ENCODE measurements at places on chromosomes 1 and 21.

GRCh38 chr1:118871582-118872171 is 116.5 kb downstream of the TBX15 start:
- no peak for DNase-seq

DNA sequence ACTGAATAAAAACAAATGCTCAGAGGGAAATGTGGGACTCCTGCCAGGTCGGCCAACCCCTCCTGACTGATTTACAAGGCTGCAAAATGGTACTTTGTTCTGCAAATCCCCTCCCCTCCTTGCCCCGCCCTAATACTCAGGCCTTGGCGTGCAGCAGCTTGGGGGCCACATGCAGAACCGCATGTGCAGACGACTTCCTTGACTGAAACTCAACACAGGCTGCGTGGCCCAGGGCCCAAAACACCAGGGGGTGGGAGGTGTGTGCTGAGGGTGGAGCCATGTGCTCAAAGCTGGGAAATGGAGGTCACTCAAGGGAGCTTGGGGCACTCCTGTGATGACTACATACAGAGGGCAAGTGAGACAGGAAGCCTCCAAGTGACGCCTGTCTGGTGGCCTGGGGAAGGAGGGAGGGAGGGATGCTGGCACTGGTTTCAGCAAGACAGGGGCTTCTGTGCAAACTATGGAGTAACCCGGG is 87.2 kb downstream of the MRPL37 start:
- DNase-seq, result peak; percentile 18

DNA sequence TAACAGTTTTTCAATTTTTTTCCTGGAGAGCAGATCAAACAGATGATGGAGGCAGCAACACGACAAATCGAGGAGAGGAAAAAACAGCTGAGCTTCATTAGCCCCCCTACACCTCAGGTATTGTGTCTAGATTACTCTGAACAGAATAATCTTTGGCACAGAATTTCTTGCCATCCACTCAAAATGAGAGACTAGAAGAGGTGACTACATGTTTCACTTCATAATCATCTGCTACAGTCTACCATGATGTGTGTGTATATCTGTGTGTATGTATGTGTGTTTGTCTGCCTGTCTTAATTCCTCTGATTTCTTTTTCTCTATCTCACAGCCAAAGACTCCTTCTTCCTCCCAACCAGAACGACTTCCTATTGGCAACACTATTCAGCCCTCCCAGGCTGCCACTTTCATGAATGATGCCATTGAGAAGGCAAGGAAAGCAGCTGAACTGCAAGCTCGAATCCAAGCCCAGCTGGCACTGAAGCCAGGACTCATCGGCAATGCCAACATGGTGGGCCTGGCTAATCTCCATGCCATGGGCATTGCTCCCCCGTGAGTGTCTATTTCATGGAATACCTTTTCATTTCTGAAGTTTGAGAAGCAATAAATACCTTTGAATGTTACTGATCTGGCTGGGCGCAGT is 11.4 kb downstream of the PRPF3 start:
- DNase-seq, result no peak

DNA sequence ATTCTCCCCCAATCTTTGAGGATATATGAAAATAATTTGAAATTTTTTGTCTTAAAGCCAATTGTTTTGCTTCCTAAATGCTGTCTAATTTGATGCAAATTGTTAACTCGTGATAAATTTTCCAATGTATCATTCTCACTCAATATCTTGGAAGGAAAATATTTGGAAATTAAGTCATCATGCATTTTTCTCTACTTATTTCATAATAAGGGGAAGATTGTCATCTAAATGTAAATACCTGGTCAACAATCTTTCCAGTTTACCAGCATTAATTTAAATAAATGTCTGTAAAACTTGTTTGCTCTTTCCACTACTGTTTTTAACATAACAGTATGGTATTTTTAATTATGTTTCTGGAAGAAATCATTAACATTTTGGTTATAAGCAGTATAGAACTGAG is 78.3 kb upstream of the KCTD3 start:
- no peak for DNase-seq

DNA sequence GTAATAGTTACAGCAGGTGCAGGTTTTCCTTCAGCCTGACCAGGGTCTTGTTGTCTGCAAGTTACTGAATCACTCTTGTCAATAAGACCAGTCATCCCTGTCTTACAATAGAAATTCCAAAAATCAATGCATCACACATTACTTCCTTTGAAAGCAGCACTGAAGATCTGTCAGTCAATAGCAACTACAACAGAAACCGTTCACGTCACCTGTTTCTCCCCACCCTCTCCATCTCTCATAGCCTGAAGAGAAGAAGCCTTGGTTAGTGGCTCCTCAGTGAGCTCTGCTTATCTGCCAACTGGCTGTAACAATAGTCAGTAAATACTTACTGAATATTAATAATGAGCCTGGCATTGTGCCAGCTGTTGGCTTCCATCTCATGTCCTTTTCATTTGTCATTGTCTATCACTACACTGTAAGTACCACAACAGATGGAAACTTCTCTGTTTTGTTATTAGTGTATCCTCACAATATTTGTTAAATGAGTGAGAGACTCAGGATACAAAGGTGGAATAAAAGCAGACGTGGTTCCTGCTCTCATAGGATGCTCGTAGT is 195.2 kb downstream of the S1PR1 start:
- no peak for DNase-seq

GRCh38 chr1:66925558-66925910 is 744 bp downstream of the MIER1 start:
- no peak for DNase-seq

DNA sequence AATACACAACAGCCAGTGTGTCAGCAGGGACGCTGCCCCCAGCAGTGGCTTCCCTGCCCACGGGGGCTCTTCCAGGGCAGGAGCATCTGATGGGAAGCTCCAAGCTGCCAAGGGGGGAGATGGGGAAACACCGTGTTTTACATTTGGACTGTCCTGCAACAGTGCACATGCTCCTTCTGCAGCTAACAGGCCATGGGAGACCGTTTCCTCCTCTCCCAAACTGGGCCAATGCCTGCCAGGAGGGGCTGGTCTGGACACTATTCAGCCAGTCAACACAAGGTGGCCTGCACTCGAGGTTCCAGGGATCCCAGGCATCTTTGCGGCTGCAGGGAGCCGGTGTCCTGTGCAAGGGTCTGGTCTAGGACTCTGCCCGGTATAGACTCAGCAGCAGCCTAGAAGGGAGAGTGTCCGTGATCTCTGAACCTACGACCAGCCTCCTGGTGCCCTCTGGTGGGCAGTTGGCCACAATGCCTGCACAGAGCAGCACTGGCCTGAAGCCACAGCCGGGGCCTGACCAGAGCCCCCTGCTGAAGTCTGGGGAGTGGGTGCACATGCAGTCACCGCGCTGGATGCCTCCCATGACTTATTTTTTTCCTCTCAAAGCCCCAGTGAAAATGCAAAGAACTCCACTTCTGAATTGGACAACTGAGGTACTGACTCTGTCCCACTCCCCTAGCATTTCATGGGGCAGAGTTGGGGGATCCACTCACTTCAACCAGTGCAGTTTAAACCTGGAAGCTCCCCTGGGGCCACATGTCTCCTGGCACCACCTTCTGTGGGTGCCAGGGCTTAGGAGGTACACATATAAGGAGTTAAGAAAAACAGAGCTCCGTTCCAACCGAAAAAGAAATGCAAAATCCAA is 33.3 kb downstream of the RCC2 start:
- DNase-seq, result no peak

GRCh38 chr1:230684146-230684545 is 29.8 kb downstream of the AGT start:
- no peak for DNase-seq

DNA sequence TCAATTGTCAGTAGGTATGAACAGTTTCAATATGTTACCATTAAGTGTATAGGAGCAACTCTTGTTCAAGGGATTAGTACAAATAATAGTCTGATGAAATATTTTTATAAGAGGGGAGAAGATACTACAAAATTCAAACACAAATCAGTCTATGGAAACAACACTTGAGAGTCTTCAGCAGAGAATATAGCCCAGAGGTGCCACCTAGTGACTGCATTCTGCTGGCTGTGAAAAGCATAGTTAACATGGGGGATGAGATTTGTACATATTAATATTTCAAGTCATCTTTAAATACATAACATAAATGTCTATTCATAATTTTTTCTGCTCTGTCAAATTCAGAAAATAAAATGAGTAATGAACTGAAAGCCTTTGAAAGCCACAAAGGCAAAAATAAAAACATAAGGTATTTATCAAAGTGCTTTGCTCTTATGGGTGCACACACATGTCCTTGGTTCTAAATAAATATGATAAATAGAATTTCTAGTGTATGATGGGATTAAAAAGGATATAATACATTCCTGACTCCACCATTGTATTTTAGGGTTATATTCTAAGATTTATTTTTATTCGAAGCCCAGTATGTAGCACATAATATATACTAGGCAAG is 440.9 kb upstream of the ZRANB2 start:
- no peak for DNase-seq

DNA sequence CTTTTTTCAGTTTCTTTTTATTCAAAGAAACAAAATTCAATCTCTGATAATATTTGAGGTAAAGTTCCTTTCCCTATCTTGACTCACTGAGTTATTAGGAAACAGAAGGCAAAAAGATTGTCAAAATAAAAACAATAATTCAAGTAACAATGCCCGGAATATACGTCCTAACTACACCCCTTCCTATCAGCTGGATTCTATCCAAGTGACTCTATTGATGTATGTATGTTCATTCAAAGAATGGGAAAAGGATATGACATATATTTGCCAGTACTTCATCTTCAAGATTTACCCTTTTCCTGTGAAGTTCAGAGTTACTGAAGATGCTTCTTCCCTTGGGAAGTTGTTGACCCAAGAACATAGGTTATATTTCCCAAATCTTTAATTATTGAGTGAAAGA is 13.7 kb downstream of the SPRTN start:
- DNase-seq, result no peak

- no peak for DNase-seq
These were observed 21.6 kb downstream of the ROR1 start for GRCh38 chr1:63795455-63795854.

All from activated CD8-positive, alpha-beta memory T cell treated with anti-CD3 and anti-CD28 coated beads for 4 hours (primary cell).